ENCODE measurements at places on chromosomes 1 and 21.
A peak's percentile ranks its signal among the peaks of the same experiment; 100 is the strongest.

DNA sequence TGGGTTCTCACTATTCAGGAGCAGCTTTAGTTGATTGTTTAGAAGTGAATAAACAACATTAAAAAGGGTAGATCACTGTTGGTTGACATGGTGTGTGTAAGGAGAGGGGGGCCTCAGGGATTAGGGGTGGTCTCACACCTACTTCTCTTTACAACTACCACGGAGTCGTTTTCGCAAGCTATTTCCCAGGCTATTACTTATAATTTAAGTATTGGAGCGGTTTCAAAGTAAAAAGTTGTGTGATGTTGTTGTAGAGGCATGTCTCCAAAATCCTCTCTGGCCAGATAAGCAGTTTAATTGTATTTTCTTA, 1.3 kb downstream of the GPSM2 start:
- no peak for DNase-seq

DNA sequence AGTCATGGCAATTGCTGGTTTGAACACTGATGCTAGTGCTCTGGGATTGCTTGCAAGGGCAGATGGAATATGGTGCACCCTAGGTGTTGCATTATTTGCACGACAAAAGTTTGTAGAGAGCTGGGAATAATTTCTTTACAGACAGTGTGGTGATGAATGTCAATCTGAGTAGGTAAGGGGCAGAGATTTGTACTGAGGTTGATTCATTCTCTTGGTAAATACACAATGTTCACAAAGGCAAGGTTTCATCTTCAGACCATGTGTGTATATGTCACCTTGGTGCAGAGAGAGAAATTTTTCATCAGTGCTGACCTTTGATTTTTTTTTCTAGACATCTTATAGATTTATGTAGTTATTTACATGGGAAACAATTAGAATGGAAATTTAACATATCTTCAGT, 5.0 kb downstream of the PTPRC start:
- DNase-seq, result no peak

- no peak for DNase-seq
These were observed 107.3 kb downstream of the HMGB4 start for GRCh38 chr1:33971018-33971710.

DNA sequence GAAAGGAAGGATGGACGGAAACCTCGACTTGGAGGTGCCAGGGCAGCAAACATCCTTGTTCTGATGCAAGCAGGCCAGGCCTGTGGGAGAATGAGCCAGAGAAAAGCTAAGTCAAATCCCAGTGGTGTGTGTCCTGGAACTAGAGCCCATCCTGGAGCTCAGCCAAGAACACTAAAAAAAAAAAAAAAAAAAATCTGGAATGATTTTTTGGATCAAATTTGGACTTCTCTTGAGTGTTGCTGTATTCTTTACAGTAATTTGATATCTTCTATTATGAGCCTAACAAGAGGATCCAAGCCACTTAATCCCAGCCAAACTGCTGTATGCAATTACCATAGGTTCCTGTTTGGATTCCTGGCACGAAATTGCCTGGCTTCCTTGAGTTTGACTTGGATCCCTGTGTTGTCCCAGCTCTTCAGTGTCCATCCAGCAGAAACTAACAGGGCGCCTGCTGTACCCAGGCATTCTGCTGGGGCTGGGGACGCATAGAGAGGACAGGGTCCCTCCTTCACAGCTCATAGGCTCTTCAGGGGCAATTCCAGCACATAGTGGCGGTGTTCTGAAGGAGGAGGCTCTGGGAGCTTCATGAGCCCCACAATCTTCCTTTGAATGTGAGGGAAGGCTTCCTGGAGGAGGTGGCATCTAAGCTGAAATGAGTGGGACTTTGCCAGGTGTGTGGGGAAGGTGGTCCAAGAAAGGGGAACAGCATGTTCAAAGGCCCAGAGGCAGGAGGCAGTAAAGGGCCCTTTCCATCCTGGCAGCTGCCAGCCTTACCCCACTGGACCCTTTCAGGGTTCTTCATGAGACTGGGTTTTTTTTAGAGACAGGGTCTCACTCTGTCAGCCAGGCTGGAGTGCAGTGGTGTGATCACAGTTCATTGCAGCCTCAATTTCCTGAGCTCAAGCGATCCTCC, 24.7 kb downstream of the EPHX1 start:
- no peak for DNase-seq

GRCh38 chr1:202794051-202794740, 14.0 kb downstream of the KDM5B start:
- no peak for DNase-seq

DNA sequence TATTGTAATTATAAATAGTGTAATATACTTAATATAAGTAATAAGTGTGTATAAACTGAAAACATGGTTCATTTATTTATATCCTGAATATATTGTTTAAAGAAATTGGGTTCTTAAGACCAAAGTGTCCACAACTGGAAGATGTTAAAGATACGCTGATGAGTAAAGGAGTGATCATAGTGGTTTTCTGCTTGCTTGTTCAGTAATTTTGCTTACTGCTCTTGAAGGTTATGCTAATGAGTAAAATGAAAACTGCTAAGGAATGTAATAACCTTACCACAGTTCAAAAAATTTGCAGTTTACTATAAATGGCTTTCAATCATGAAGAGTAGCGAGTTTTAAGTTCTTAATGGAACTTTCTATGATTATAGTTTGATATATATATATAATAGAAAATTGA, 22.0 kb downstream of the DONSON start:
- DNase-seq, result no peak

DNA sequence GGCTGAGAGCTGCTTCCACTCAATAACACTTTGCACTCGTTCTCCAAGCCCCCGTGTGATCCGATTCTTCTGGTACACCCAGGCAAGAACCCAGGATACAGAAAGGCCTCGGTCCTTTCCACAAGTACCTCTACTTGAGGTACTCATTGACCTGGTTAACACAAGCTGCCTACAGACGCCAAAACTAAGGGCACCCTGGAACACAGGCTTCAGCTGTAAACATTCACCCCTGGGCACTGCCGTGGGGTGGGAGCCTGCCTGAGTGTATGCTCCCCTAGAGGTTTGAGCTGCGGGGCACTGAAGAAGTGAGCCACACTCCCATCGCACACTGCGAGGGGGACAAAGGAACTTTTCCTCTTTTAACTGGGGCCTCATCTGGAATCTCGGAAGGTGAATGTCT, 30.5 kb downstream of the LRRC3 start:
- no peak for DNase-seq

DNA sequence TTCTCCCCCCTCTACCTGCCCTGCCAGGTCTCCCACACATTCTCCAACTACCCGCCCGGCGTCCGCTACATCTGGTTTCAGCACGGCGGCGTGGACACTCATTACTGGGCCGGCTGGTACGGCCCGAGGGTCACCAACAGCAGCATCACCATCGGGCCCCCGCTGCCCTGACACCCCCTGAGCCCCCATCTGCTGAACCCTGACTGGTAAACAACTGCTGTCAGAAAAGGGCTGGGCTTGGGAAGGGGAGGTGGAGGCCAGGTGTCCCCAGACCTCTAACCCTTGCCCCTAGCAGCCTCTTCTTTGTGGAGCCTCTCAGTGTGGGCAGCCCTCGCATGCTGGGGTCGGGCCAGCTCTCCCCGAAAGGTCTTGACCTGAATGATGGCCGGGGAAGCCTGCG, 2.9 kb upstream of the FBXO6 start:
- DNase-seq, result no peak

DNA sequence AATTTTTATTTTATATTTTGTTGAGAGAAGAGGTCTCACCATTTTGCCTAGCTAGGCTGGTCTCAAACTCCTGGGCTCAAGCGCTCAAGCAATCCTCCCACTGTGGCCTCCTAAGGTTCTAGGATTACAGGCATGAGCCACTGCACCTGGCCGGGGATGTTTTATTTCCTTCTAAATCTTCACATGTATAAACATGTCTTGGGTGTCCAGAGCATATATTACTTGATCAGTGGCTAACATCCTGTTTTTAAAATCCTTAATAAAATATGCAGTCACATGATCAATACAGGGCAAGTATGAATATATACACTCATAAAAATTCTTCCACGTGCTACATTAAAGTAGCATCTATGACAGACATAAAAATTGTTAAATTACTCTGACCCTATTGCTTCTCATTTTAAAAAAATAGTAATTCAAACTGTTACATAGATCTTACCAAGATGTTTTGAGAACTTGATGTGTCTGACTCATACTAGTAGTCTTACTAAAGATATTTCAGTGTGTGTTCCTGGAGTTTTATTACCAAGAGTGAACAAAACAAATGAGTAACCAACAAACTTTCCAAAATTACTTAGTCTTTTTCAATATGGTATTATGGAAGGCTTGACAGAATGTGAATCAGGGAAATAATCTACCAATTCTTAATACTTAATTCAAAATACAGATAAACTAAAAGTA, 222.5 kb downstream of the SLC45A1 start:
- no peak for DNase-seq

GRCh38 chr1:202274611-202275010, 67.1 kb downstream of the UBE2T start:
- no peak for DNase-seq

- no peak for DNase-seq
These were observed 672 bp downstream of the ENSA start for GRCh38 chr1:150628766-150629114.

DNA sequence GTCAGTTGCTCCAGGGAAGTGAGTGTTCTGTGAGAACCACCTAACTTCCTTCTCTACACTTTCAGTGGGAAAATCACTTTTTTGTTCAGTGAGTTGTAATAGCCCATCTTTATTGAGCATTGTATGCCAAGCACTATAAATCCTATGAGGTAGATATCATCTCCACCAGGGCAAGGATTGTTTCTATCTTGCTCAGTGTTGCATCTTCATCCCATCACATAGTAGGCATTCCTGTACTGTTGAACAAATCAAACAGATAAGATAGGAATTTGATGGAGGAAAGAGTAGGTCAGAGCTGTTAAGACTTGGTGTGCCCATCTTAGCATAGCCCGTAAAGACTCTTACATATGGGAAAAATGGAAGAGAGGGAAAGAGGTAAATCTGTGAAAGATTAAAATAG, 2.9 kb upstream of the PIGV start:
- no peak for DNase-seq

DNA sequence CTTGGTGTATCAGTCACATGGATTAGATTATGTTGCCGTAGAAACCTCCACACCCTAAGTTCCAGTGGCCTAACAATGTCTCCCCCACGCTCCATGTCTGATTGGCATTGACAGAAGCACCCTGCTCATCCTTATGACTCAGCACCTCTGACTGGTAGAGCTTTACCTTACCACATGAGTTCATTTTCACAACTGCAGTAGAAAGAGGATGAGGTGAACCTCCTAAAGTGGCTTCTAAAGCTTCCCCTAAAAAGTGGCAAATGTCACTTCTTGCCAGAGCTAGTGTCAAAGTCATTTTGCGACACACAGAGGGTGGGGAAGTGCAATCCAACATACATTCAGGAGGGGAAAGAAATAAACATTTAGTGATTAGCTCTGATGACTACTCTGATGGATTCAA, 30.6 kb upstream of the LYPD8 start:
- no peak for DNase-seq

- DNase-seq, result no peak
These were observed 35.9 kb downstream of the CFHR5 start for GRCh38 chr1:197013234-197013633.

DNA sequence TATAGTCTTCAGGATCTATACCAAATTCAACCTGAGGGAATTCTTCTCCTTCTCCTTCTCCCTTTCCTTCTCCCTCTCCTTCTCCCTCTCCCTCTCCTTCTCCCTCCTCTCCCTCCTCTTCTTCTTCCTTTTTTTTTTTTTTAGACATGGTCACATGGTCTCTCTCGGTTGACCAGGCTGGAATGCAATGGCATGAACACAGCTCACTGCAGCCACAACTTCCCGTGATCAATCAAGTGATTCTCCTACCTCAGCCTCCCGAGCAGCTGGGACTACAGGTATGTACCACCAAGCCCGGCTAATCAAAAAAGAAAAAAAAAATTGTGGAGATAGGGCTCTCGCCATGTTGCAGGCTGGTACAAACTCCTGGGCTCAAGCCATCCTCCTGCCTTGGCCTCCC, 51.5 kb downstream of the DNAI4 start:
- no peak for DNase-seq

- DNase-seq, result peak; percentile 34
These were observed 54.9 kb downstream of the DPT start for GRCh38 chr1:168673974-168674683.

DNA sequence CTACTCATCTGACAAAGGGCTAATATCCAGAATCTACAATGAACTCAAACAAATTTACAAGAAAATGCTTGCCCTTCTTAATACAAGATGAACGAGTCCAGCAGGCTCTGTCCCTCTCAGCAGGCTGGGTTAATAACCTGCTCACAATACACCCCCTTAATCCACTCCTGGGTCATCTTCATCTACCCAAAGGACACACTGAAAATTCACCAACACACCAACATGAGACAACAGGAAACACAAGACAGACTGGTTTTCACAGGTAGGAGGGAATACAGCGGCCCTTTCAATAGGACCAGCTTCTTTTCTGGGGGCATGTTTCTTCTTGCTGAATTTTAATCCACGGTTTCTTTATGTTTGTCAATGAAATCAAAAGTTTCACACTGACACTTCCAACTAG, 44.6 kb downstream of the SUSD4 start:
- no peak for DNase-seq

- DNase-seq, result no peak
These were observed 57.9 kb upstream of the S1PR1 start for GRCh38 chr1:101178688-101179491.

DNA sequence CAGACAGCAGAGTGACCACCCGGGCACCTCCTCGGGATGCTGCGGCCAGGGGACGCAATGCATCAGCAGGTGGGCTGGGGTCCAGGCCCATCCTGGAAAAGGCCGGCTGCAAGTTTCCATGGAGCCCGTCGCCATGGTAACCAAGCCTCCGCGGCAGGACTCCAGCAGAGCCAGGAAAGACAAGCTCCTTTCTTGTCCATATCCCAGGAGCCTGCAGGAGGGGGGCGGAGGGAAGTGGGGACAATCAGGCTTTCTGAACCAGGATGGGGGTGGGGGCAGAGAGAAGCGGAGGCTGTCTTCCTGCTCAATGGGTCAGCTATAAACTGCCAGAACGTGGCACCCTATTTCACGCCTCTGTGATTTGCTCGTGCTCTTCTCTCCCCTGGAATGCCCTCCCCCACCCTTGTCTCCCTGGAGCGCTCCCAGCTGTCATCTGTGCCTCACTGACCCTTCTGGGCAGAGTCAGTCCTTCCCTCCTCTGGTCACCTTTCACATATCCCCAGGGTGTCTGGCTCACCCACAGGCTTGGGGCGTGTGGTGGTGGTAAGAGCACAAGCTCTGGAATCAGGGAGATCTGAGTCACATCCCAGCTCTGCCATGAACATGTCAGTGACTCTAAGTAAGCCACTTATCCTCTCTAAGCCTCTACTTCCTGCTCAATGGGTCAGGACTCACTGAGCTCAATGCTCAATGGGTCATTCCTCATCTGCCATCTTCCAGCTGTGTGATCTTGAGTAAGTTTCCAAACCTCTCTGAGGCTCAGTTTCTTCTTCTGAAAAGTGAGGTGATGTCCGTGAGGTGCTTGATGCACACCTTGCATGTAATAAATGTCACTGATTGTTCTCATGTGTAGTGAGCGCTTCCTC, 58.9 kb upstream of the LAPTM5 start:
- peak; percentile 93 for DNase-seq

GRCh38 chr1:19113697-19114092, 96.4 kb downstream of the UBR4 start:
- peak; percentile 17 for DNase-seq

- DNase-seq, result peak; percentile 37
These were observed 448 bp downstream of the GATAD2B start for GRCh38 chr1:153922076-153922971.
